Sigmoid colon (tissue), 7 donors: ENCODE measurements at places on chromosomes 12 and 14. TPM values are rescaled to one million over a fixed set of nuclear protein-coding genes. Genes with fewer than 3 reads are reported as not detected.

DNA sequence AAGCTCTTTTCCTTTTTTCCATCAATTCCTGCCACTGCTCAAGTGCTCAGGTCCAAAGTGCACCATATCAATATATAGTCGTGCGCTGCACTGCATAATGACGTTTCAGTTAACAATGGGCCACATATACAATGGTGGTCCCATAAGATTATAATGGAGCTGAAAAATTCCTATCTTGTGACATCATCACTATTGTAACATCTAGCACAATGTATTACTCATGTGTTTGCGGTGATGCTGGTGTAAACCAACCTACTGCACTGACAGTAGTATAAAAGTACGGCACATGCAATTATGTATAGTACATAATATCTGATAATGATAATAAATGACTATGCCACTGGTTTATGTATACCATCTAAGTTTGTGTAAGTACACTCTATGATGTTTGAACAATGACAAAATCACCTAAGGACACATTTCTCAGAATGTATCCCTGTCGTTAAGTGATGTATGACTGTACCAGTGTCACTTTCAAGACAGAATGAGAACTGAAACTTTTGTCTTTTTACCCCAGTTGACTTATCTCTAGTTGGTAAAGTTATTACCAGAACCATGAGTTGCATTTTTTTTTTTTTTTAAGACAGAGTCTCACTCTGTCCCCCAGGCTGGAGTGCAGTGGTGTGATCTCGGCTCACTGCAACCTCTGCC, 53.7 kb upstream of the INSM2 start:
- H3K27me3 ChIP-seq, result no peaks in the 10 kb centered on the region
- DNase-seq, result no peak
- H3K4me3 ChIP-seq, result no peak overlapping the region
- no peaks in the 10 kb centered on the region for H3K4me1 ChIP-seq
- no peaks in the 10 kb centered on the region for H3K36me3 ChIP-seq

- no peak overlapping the region for H3K4me3 ChIP-seq
- no peak for DNase-seq
- no peak overlapping the region for H3K27ac ChIP-seq
- H3K27me3 ChIP-seq, result no peaks in the 10 kb centered on the region
- no peaks in the 10 kb centered on the region for H3K36me3 ChIP-seq
- H3K4me1 ChIP-seq, result no peaks in the 10 kb centered on the region
Measured at GRCh38 chr12:78964521-78964920, 99.9 kb downstream of the SYT1 start.

GRCh38 chr12:13945641-13946040, 35.8 kb downstream of the GRIN2B start:
- no peaks in the 10 kb centered on the region for H3K36me3 ChIP-seq
- DNase-seq, result no peak
- H3K27ac ChIP-seq, result no peak overlapping the region
- H3K27me3 ChIP-seq, result no peaks in the 10 kb centered on the region

- H3K36me3 ChIP-seq, result peaks cover 33% of the 10 kb centered on the region
- H3K27me3 ChIP-seq, result no peaks in the 10 kb centered on the region
- peak; percentile 76 for DNase-seq
- H3K4me1 ChIP-seq, result peaks cover 25% of the 10 kb centered on the region
- peak overlapping the region; percentile 96 for H3K27ac ChIP-seq
Measured at GRCh38 chr12:56128670-56129205, 671 bp downstream of the ESYT1 start.

DNA sequence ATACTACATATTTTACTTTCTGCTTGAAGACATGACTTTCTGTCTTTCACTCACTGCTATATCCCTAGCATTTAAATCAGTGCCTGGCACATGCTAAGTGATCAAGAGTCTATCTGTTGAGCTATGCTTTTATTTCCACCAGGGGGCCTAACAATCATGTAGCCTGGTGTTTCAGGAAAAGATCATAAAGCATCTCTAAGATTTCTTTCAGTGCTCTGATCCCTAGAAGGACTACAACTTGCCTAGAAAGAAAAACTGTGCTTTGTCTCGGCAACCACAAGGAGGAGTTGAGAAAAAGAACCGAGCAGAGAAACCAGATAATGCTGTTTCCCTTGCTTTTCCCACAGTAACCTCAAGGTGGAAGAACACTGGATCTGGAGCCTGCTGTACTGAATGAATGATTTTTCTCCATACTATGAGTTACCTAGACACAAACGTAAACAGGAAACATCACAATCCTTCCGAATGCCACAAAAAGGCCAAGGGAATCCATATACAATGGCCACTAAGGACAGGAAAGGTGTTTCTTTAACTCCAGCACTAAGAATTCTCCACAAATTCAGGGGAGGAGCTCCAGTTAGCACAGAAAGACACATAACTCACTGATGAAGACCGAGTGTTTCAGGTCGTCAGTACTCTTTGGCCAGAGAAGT, 1.2 kb downstream of the CRY1 start:
- peaks cover 33% of the 10 kb centered on the region for H3K4me1 ChIP-seq
- peak overlapping the region; percentile 98 for H3K4me3 ChIP-seq
- H3K27me3 ChIP-seq, result no peaks in the 10 kb centered on the region
- peak overlapping the region; percentile 100 for H3K27ac ChIP-seq

GRCh38 chr12:132056320-132056719, 87.8 kb downstream of the DDX51 start:
- no peak overlapping the region for H3K4me3 ChIP-seq
- H3K36me3 ChIP-seq, result peaks cover 38% of the 10 kb centered on the region
- no peaks in the 10 kb centered on the region for H3K4me1 ChIP-seq
- H3K27me3 ChIP-seq, result no peaks in the 10 kb centered on the region

DNA sequence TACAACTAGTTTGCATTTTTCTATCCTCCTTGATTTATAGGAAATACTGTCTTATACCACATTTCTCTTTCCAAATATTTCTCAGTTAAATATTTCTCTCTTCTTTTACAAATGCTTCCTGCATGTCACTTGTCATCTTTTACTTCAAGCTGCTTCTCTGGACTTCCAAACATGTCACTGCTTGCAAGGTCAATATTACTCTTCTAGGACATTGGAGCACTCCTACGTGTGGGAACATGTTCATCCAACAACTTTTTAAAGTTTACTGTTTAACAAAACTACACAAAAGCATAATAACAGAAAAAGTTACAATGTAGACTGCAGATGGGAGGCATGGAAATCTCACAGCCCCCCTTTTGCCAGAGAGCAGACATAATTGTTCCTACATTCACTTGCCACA, 28.5 kb upstream of the CNTN1 start:
- H3K36me3 ChIP-seq, result no peaks in the 10 kb centered on the region
- no peak for DNase-seq
- H3K27me3 ChIP-seq, result no peaks in the 10 kb centered on the region
- no peak overlapping the region for H3K27ac ChIP-seq
- no peaks in the 10 kb centered on the region for H3K4me1 ChIP-seq

- DNase-seq, result no peak
- H3K27me3 ChIP-seq, result no peaks in the 10 kb centered on the region
- no peak overlapping the region for H3K27ac ChIP-seq
- no peaks in the 10 kb centered on the region for H3K36me3 ChIP-seq
- no peaks in the 10 kb centered on the region for H3K4me1 ChIP-seq
- H3K4me3 ChIP-seq, result no peak overlapping the region
Measured at GRCh38 chr12:117486840-117487659, 125.6 kb upstream of the NOS1 start.

DNA sequence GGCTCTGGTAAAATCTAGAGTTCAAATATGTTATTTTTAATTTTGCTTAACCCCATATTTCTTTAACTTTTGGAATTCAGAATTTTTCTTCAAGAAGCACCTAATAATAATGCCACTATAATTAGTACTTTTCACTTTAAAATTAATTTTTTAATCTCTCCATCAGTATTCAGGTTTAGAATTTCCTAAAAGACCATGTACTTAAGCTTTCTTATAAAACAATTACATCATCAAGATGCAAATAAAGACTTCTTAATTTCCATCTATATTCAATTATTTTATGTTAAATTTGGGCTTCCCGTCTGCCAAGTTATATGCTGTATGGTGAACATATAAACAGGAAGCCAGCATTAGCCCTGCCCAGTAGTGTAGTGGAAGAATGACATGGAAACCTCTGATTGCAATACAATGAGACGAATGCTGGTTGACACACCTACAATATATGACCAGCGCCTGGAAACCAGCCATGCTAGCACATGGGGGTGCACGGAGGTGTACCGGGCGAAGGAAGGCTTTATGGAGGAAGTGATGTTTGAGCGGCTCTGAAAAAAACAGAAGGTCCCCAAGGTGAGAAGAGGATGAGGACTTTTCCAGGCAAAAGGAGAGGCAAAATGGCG, 82.2 kb downstream of the LLPH start:
- H3K36me3 ChIP-seq, result no peaks in the 10 kb centered on the region
- H3K4me3 ChIP-seq, result no peak overlapping the region
- H3K27me3 ChIP-seq, result no peaks in the 10 kb centered on the region
- DNase-seq, result no peak

- H3K4me3 ChIP-seq, result no peak overlapping the region
- no peaks in the 10 kb centered on the region for H3K27me3 ChIP-seq
- no peaks in the 10 kb centered on the region for H3K36me3 ChIP-seq
- no peak overlapping the region for H3K27ac ChIP-seq
- H3K4me1 ChIP-seq, result no peaks in the 10 kb centered on the region
Measured at GRCh38 chr14:29144621-29145020, 378.0 kb downstream of the FOXG1 start.

GRCh38 chr12:33438851-33439586, 600 bp downstream of the SYT10 start:
- peak overlapping the region; percentile 34 for H3K4me3 ChIP-seq
- H3K4me1 ChIP-seq, result peaks cover 14% of the 10 kb centered on the region
- peak overlapping the region; percentile 52 for H3K27ac ChIP-seq
- no peak for DNase-seq

- no peak overlapping the region for H3K4me3 ChIP-seq
- no peak for DNase-seq
- no peaks in the 10 kb centered on the region for H3K4me1 ChIP-seq
- peaks cover 3% of the 10 kb centered on the region for H3K27me3 ChIP-seq
Measured at GRCh38 chr14:101595887-101596721, 34.8 kb downstream of the DIO3 start.

DNA sequence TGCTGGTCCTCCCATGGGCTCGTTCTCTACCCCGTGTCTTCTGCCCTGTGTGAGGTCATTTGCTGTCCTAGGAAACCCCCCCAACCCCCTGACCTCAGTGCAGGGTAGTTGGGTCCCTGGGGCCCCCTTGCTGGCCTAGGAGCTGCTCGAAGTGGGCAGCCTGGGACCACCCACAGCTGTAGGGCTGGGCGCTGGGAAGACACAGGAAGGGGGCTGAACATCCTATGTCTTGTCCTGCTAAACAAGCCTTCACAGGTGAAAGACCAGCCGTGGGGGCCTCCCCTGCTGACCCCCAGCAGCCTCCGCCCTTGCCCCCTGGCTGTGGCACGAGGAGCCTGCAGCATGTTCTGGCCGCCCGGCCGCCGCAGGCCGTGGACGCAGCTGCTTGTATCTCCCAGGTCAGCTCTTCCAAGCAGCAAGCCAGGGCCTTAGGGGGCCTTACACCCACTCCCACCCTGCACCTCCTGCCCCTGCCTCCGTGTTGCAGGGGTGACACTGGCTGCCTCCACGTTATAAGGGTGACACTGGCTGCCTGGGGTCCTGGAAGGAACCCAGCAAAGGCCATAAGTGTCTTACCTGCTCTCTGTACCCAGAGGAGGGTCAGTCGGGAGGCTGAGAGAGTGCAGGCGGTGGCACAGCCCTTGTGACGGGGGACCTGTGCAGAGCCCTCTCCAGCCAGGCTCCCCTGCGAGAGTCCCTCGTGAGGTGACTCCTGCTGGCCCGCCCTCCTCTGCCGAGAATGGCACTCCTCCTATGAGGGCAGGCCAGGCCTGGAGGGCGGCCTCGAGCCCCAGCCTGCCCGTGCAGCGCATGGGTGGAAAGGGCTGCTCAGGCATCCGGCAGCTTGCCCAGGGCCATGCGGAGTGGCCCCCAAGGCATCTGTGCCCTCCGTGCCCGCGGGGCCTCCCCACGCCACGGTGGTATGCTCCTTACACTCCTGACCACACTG, 11.5 kb upstream of the TEX22 start:
- H3K27ac ChIP-seq, result no peak overlapping the region
- peaks cover 11% of the 10 kb centered on the region for H3K4me1 ChIP-seq
- no peaks in the 10 kb centered on the region for H3K27me3 ChIP-seq
- no peak overlapping the region for H3K4me3 ChIP-seq
- no peak for DNase-seq
- peaks cover 73% of the 10 kb centered on the region for H3K36me3 ChIP-seq

DNA sequence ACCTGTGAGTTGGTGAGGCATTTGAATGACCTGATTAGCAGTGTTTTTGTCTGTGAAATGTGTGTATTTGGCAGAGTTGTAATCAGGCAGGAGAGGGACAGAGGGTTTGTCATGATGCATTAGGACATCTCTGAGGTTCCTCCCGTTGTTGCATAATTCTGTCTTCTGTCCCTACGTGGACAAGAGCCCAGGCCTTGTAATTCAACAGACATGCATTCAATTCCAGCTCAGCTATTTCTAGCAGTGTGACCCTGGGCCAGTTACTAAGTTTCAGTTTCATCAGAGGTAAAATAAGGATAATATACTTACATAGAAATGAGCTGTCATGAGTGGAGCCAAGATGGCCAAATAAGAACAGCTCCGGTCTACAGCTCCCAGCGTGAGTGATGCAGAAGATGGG, 208.6 kb downstream of the SLC38A4 start:
- H3K27ac ChIP-seq, result peak overlapping the region; percentile 36
- H3K4me3 ChIP-seq, result no peak overlapping the region
- DNase-seq, result peak; percentile 78
- no peaks in the 10 kb centered on the region for H3K36me3 ChIP-seq

DNA sequence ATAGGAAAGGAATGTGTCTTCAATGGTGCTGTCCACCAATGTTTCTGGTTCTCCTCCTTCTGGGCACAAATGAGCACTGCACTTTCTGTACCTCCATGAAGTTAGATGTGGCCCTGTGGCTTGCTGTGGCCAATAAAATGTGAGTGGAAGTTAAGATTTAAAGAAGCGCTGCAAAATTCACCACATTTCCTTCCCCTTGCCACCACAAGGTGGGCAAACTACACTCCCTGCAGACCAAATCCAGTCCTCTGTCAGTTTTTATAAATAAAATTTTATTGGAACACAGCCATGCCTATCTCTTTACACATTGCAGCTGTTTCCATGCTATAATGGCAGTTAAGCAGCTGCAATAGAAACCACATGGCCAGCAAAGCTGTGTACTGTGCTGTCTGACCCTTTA, 141.4 kb upstream of the TMPO start:
- H3K4me1 ChIP-seq, result no peaks in the 10 kb centered on the region
- H3K36me3 ChIP-seq, result no peaks in the 10 kb centered on the region
- H3K27me3 ChIP-seq, result no peaks in the 10 kb centered on the region

PIWIL1 gene
- total RNA-seq, result not detected

YLPM1 gene
- 40.3 TPM for total RNA-seq

CLEC6A gene
- total RNA-seq, result not detected

OR11H7 gene
- total RNA-seq, result not detected

KRT83 gene
- total RNA-seq, result not detected
